ENCODE measurements at places on chromosomes 2 and 18. TPM values are rescaled to one million over a fixed set of nuclear protein-coding genes. Genes with fewer than 3 reads are reported as not detected.

The SLC30A3 gene
- polyA plus RNA-seq: 0.06 TPM

The ASPRV1 gene
- 0.29 TPM for polyA plus RNA-seq

The STPG4 gene
- 0.06 TPM for polyA plus RNA-seq

The PFN4 gene
- 0.65 TPM for polyA plus RNA-seq

The THAP4 gene
- 50.4 TPM for polyA plus RNA-seq

The ATOH8 gene
- polyA plus RNA-seq: 19.5 TPM

The SCG2 gene
- 0.26 TPM for polyA plus RNA-seq

The CFAP53 gene
- 0.17 TPM for polyA plus RNA-seq

All from BJ (cell line).